BJ (cell line): ENCODE measurements at places on chromosomes 1 and 21.
A peak's percentile ranks its signal among the peaks of the same experiment; 100 is the strongest.

DNA sequence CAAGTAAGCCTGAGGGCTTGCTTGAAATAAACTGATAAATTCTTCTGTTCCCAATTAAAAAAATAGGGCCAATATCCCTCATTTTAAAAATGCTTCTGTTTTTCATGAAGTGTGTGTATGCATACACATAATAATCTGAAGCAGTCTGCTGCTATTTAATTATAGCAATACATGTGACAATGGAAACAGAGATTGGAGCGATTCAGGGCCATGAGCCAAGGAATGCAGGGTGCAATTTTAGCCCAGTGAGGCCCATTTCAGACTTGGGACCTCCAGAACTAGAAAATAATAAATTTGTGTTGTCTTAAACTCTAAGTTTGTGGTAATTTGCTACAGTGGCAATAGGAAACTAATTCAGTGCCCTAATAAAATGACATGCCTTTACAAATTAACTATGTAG is 264.9 kb downstream of the LTN1 start:
- no peak for DNase-seq

DNA sequence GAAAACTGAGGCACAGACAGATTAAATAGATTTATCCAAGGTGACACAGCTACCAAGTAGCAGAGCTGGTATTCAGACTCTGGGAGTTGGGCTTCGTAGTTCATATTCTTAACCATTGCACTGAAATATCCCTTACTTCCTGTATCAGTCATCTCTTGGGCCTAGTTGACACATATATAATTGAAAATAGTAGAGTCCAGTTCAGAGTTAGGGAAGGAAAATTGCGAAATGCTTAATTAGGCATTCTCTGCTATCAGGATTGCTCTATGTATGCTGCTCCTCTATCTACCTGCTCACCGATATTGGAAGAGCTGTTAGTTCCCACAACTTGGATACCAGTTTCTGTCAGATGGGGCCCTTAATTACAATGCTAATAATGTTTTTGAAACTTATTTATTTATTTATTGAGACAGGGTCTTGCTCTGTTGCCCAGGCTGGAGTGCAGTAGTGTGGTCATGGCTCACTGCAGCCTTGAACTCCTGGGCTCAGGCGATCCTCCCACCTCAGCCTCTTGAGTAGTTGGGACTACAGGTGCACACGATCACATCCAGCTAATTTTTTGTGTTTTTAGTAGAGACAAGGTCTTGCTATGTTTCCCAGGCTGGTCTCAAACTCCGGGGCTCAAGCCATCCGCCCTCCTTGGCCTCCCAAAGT is 8.2 kb downstream of the RCOR3 start:
- no peak for DNase-seq

- DNase-seq = no peak
Measured at GRCh38 chr1:225437710-225438437, 10.0 kb upstream of the LBR start.

DNA sequence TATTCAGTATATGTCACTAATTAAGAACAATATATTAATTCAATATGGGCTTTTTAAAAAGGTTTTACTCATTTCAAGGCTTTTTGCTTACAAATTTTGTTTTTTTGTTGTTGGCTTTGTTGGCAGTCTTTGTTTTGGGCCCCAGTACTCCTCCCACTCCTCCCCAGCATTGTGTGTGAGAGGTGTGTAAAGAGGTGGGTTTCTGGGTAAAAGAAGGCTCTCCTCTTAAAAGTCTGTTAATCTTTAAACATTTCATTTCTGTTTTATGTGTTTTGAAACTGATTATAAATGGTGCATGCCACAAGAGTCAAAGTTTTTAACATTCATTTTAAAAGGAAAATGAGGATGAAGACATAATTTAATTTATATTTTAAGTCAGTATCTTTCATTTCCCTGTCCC is 79.6 kb downstream of the SASS6 start:
- DNase-seq = no peak

- DNase-seq = peak; percentile 17
Measured at GRCh38 chr1:99264201-99265021, at the start of gene PLPPR4. Gene PLPPR4 (plus strand): TSS chr1:99264492. CDS start chr1:99264594, 102 bp downstream.

DNA sequence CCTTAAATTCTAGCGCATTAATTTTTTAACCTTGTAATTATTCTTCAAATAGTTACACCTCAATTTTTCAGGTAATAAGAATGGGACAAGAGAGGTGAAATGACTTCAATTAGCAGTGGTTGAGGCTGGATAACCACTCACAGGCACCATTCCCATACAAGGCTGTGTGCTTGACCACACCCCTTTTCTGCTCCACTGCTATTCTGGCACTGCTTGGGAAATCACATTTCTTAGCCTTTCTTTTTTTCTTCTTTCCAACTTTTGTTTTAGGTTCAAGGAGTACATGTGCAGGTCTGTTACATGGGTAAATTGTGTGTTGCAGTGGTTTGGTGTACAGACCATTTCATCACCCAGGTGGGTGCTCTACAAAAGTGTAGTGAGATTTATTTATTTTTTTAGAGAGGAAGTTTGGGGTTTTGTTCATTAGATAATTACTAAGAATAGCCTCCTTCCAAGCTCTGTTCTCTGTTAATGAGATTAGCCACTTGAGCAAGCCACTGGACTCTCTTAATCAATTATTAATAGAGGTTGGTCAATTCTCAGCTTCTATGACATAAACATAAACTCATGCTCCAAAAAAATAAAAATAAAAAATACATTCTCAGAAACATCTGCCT is 14.4 kb downstream of the ILDR2 start:
- no peak for DNase-seq
